NAMALWA (cell line): ENCODE measurements at places on chromosomes 11 and 22.

DNA sequence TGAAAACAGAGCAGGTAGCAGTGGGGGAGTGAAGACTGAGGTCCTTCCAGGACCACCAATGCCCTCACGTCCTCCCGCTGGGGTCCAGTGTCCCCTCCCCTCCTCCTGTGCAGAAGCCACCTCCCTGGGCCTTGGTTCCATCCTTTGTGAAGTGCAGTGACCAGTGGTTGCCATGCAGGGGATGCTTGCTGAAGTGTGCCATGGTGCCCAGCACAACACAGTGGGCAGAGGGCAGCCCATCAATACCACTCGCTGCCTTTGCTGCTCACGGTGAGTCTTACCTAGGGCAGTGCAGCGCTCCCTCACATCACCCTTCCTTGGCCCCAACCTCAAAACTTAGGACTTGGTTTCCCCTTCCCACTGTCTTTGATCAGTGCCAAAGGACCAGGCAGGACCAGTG, 12.9 kb downstream of the MYEOV start:
- DNase-seq, result no peak

GRCh38 chr11:63020671-63021291, 5.1 kb upstream of the SLC22A8 start:
- DNase-seq, result peak; percentile 44

- no peak for DNase-seq
Measured at GRCh38 chr11:94924171-94924572, 49.2 kb downstream of the CWC15 start.

DNA sequence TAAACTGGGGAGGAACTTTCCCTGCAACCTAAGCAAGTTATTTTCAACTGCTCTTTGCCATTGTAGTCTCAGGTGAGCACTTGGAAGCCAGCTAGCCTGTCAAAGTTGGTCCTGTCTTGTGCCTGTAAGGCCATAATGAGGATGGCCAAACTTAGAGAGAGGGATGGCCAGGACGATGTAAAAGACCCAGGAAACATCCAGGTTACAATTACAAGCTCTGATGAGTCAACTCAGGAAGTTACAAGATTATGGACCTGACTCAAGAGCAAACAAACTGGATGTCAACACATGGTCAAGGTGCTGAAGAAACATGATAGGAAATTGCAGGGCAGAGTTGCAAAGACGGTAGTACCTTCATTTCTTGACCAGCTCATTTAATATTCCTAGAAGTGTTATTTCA, 1.6 kb downstream of the GTPBP1 start:
- no peak for DNase-seq

DNA sequence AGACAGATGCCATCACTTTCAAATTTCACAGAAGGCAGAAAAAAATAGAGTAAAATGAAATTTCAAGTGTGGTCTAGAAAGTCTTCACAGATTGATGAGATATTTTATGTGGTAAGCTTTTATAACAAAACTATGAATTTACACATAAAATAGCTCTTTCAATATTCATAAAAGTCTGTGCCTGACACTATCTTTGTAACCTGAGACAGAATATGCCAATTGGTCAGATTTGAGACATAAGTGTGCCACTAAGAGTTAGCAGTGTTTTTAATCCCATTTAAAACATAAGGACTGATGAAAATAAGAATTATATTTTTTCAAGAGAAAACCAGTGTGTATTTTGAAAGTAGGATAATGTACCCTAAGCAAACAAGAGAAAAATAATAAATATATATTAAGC, 769.5 kb upstream of the LUZP2 start:
- DNase-seq, result no peak

DNA sequence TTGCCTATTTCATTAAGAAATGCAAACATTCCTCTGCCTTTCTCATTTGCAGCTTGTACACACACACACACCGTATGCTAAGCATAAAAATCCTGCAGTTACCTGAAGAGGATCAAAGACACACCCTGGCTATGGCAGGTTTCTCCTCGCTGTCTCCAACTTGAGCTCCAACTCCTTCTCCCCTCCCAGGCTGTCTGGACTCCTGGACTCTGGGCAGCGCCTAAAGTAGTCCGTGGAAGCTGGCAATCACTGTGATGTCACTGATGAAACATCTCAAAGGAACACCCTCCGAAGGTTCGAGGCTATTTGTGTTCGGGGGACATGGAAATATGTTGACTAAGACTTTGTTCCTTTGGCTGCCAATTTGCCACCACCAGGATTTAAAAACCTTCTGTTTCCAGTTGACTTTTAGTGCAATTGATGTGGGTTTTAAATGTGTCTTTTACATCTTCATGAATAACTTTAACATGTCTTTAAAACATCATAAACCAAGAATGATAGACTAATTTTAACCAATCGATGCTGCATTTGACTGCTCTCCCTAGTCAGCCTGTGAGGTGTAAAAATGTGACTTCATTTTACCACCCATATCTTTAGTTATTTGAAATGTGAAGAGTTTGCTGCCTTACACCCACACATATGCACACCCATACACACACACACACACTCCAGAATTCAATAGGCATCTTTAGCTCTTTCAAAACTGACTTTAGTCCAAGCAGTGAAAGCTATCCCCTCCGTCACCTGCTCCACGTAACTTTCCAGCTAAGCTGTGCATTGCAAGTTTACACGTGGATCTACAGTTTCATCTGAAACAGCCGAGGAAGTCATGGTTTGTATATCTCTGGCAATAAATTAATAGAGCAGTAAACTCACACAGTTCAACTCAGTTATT, at the start of gene SLN:
Gene SLN, minus strand, starts transcription at position 196 of the 895 bp plus-strand sequence.
- DNase-seq, result no peak

DNA sequence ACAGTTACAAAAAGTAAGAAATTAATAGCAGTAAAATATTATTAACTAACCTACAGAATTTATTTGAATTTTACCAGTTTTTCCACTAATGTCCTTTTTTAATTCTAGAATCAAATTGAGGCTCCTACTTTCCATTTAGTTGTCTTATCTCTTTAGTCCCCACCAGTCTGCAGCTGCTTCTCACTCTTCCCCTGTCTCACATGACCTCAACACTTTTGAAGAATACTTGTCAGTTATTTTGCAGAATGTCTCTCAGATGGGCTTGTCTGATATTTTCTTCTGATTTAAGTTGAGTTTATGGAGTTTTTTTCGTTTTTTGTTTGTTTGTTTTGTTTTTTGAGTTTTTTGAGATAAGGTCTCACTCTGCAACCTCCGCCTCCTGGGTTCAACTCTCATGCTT, 74.3 kb upstream of the ADORA2A start:
- no peak for DNase-seq

DNA sequence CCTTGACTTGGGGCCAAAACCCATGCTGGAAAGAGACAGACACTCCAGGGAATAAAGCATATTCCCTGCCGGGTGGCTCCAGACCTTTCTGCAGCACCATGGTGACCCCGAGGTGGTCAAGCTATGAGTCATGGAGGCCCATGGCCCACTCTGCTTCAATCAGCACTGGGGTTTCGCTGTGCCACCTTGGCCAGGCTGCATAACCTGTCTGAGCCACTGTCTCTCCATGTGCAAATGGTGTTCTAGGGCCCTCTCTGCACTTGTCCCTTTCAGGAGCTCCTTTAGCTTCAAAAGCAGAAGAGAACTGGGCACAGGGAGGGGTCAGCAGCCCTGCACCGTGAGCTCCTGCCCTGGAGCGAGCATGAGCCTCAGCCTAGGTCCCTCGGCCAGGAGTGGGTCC, 410.1 kb downstream of the SHANK2 start:
- DNase-seq, result no peak

GRCh38 chr22:30868663-30869385, 99.8 kb downstream of the MORC2 start:
- DNase-seq, result no peak

DNA sequence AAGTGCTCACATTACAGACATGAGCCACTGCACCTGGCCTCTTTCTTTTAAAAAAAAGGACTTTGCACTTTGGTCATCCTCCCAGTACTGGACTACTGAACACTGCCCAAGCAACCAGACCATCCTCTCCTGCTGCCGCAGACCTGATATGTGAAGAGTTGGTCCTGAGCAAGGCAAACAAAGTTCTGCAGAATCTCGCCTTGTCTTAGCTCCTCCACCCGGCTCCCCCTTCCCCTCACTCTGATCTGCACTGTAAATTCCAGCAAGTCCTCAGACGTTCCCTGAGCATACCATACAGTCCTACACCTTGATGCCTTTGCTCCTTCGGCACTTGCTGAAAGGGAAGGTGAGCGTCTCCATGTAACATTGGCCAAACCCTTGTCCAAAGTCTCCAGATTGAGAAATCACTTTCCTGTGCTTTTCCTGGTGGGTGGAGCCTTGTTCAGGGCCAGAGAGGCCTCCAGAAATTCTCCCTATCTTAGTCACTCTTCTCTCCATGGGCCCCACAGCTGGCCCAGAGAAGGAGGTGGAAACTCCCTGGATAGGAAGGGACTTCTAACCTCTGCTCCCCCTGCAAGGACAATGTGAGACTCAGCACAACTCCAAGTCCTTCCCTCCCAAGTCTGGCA, 47.0 kb upstream of the TIMP3 start:
- no peak for DNase-seq

DNA sequence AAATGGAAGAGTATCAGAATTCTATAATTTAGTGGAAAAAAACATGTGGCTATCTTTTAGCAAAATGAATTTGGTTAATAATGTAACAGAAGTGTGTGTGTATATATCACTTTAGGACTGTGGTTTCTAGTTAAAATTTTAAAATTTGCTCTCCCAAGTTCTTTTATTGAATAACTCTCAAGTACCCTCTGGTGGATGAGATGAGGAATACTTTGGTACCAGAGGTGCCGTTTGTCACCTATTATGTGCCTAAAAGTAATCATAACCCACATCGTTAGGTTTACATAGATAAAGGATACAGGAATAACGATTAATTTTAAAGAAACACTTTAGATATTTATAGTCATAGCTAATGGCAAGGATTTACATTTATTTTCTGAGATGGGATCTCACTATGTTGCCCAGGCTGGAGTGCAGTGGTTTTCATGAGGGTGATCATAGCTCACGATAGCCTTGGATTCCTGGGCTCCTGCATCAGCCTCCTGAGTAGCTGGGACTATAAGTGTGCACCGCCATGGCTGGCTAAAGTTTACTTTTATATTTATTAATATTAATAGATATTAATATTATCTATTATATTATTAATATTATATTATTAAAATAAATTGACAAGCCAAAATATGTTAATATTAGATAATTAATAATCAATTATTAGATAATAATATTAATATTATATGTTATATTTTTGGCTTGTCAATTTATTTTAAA, 66.7 kb upstream of the CAPRIN1 start:
- peak; percentile 26 for DNase-seq

DNA sequence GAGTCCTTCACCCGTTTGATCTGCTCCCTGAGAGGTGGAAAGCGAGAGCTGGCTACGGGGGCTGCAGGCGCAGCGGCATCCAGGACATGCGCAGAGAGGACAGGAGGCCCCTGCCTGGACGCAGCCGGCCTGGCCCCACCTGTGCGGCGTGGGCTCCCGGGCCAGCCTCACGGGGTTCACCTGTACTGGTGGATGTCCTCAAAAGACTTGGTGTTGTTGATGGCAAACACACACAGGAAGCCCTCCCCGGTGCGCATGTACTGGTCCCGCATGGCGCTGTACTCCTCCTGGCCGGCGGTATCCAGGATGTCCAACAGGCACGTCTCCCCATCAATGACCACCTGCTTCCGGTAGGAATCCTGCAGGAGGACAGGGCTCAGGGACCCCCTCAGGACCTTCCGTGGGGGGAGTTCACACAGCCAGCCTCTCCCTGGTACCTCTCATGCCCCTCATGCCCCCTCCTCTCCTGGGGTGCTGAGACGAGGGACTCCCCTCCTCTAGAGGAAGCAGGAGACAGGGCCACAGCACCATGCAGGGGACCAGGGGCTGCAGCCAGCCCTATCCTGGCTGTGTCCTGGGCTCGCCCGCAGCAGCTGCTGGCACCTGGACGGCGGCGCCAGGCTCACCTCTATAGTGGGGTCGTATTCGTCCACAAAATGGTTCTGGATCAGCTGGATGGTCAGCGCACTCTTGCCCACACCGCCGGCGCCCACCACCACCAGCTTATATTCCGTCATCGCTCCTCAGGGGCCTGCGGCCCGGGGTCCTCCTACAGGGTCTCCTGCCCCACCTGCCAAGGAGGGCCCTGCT, 1.6 kb downstream of the HRAS start:
- DNase-seq, result no peak

DNA sequence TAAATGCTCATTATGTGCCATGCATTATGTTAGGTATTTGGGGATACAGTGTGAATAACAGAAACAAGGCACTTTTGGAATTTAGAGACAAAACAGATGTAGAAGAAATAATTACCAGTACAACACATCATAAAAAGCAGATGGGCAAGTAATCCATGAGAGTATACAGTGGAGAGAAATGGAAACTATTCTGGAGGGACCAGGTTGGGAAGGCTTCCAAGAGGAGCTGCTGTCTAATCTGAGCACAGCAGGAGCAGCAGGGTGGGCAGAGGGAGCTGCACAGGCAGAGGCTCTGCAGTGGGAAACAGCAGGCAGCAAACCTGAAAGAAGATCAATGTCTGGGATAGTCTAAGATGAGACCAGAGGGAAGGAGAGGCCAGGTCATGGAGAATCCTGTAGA, 268.7 kb upstream of the CCDC90B start:
- no peak for DNase-seq

GRCh38 chr11:532986-533585, 2.3 kb downstream of the HRAS start:
- no peak for DNase-seq

DNA sequence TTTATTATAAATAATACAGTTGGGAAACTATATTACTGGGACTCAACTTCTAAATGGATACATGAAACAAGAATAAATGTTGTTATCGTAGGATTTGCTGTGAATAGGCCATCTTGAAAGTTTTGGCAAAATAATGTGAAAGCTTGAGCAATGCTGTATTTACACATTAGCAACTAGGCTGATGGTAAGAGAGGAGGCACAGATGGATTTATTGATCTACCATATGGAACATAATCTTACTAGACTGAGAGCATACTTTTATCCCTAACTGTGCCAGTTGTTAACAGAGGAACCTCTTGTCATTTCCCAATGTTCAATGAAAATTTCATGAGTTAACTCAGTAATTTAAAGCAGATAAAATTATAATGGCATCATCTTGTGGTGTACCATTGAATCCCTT, 22.8 kb downstream of the APIP start:
- no peak for DNase-seq

- DNase-seq, result no peak
Measured at GRCh38 chr11:17513853-17514252, 30.4 kb downstream of the USH1C start.

DNA sequence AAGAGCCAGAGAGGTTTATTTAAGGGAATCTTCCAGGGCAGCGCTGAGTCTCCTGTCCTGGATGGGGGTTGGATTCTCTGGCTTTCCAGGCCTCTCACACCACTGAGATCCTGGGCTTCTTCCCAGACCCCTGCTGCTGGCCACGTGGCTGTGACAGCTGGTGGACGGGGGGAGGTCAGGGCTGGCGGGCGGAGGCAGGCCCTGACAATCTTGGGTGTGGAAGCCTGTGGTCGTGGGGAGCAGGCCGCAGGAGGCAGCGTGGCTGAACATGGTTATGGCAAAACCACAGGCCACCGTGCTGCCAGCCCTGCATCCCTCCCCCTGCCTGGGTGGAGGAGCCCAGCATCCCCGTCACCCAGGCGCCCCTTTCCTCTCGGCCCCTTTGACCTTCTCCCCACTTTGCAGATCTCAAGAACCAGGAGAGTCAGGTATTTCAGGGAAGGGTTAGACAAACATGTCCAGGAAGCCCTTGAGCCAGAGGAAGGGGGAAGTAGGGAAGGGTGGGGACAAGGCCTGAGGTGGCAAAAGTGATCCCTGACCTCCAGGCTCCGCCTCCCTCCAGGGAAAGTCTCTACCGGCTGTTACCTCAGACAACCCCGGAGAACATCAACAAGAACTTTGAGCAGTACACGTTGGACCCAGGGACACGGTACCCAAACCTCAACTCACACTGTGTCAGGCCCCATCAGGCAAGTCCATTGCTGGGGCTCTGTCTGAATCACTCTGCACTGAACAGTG, 111.8 kb downstream of the MICAL2 start:
- no peak for DNase-seq
